ENCODE measurements at places on chromosomes 3 and 15.

GRCh38 chr3:25474052-25474451, 46.0 kb downstream of the RARB start:
- no peaks in the 10 kb centered on the region for H3K27me3 ChIP-seq
- H3K4me3 ChIP-seq = no peak overlapping the region
- H3K36me3 ChIP-seq = no peaks in the 10 kb centered on the region
- peaks cover 16% of the 10 kb centered on the region for H3K4me1 ChIP-seq
- DNase-seq = peak; percentile 44

DNA sequence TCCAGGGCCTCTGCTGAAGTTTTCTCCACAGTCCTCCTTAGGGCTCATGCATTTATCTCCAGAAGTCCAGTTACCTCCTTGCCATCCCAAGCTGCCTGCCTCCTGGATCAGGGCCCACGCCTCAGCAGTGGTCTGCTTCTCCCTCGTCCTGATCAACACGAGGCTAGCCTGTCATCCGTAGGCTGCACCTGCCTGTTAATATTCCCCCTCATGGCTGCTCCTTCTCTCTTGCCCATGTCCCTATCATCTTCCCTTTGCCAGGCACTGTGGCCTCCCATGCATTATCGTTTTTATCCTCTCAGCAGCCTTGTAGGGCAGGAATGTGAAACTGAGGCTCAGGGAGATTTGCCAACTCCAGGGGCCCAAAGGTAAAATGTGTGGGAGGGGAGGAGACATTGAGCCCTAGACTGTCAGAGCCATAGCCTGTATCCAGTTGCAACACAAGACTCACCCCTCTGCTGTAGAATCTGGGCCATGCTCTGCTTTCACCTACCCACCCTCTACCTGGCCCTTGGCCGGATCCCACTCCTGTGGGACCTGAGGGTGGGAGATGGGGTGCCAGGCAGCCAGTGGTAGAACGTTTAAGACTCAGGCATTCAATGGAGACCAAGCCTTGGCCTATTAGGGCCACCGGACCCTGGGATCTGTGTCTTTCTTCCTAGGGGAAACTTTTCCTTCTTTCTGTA, 4.6 kb downstream of the GRM2 start:
- H3K27ac ChIP-seq = no peak overlapping the region
- no peak for DNase-seq
- peaks cover 3% of the 10 kb centered on the region for H3K4me1 ChIP-seq
- no peaks in the 10 kb centered on the region for H3K36me3 ChIP-seq
- H3K27me3 ChIP-seq = peaks cover 10% of the 10 kb centered on the region
- H3K4me3 ChIP-seq = no peak overlapping the region

- no peak for DNase-seq
- no peak overlapping the region for H3K4me3 ChIP-seq
- H3K27me3 ChIP-seq = no peaks in the 10 kb centered on the region
- H3K36me3 ChIP-seq = no peaks in the 10 kb centered on the region
- no peak overlapping the region for H3K27ac ChIP-seq
- peaks cover 10% of the 10 kb centered on the region for H3K4me1 ChIP-seq
Observed at GRCh38 chr3:63344661-63345060, 66.6 kb downstream of the SYNPR start.

DNA sequence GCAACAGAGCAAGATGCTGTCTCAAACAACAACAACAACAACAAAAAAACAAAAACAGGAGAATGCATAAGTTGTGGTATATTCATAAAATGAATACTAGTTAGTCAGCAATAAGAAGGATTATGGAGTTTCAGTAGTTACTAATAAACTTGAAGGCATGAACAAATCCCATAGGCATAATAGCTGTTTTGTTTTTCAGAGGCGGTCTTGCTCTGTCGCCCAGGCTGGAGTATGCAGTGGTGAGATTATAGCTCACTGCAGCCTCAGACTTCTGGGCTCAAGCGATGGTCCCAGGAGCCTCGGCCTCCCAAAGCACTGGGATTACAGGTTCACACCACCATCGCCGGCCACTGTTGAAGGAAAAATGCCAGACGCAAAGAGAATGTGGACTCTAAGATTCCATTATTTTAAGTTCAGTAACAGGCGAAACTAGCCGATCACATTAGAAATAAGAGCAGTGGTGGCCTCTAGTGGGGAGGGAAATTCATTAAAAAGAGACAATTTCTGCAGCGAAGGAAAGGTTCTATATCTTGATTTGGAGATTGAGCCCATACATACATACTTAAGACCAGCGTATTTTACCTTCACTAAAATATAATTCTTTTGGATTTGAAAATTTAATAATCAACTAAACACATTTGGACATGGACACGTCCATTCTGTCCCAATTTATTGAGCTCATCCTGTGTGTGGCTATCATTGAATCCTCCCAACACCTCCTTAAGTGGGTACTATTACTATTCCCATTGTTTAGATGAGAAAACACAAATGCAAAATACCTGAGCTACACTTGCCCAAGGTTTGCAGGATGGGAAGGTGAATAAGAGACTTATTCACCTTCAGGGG, 27.4 kb upstream of the HDAC11 start:
- H3K27me3 ChIP-seq = no peaks in the 10 kb centered on the region
- no peaks in the 10 kb centered on the region for H3K36me3 ChIP-seq

DNA sequence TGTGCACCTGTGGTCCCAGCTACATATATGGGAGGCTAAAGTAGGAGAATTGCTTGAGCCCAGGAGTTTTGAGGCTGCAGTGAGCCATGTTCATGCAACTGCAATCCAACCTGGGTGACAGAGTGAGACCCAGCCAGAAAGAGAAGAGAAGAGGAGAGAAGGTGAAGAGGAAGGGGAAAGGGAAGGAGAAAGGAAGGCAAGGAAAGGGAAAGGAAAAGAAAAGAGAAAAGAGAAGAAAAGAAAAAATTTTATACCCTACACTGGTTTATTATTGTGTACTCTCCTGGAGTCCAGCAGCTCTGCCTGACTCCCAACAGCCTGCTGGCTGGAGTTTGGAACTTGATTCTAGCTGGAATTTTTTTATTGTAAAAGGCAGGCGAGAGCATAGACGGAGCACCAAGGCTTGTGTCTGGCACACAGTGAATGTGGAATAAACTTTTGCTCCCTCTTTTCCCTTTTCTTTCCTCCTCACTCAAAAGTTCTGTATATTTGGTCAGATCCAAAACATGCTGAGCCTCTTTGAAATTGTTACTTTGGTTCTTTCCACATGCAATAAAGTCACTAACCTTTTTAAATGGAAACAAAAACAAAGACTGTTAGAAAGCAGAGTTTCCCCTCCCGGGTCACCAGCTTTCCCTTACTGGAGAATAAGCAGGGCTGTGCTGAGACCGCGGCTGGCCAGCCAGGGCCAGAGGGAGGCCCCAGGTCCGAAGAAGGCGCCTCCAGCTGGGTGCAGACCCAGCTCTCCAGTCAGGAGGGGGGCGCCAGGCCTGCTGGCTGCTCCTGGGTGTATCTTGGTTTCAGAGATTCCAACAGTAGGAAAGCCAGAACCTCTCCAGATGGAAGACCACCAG, 9.9 kb downstream of the THSD4 start:
- DNase-seq = peak; percentile 31
- H3K36me3 ChIP-seq = no peaks in the 10 kb centered on the region
- no peak overlapping the region for H3K27ac ChIP-seq
- no peaks in the 10 kb centered on the region for H3K27me3 ChIP-seq
- H3K4me1 ChIP-seq = peaks cover 13% of the 10 kb centered on the region

GRCh38 chr3:24500806-24501205, 6.2 kb upstream of the THRB start:
- no peaks in the 10 kb centered on the region for H3K4me1 ChIP-seq
- H3K4me3 ChIP-seq = no peak overlapping the region
- H3K27ac ChIP-seq = no peak overlapping the region
- no peaks in the 10 kb centered on the region for H3K36me3 ChIP-seq
- H3K27me3 ChIP-seq = no peaks in the 10 kb centered on the region

DNA sequence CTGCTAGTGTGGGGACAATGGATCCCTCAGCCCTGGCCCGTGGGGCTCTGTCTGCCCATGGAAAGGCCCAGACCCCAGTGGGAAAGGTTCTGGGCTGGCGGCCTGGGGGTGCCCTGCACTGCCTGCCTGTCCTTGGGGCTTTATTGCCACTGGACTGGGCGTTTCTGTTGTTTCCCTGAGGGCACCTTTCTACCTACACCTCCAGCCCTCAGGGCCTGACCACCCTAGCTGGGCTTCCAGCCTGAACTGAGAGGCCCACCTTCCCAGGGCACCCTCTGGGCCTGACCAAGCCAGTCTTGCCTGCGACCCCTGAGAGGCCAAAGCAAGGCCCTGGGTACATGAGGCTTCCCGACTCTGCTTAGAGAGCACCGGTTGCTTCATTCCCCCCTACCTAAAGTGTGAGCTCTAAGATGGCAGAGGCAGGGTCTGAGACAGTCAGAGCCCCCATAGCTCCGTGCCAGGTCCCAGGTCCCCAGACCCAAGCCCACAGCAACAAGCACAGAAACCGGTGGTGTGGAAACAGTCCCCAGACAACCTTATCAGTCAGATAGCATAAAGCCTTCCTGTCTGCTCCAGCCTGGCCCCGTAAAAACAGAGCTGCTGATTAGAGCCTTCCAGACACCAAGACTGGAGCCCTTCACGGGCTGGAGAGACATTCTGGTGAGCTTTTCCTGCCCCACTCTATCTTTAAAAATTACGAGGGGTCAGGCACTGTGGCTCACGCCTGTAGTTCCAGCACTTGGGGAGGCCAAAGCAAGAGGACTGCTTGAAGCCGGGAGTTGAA, 102.8 kb downstream of the CHSY1 start:
- no peaks in the 10 kb centered on the region for H3K27me3 ChIP-seq
- no peaks in the 10 kb centered on the region for H3K36me3 ChIP-seq
- H3K4me1 ChIP-seq = peaks cover 4% of the 10 kb centered on the region
- no peak overlapping the region for H3K27ac ChIP-seq
- H3K4me3 ChIP-seq = no peak overlapping the region
- DNase-seq = peak; percentile 73

DNA sequence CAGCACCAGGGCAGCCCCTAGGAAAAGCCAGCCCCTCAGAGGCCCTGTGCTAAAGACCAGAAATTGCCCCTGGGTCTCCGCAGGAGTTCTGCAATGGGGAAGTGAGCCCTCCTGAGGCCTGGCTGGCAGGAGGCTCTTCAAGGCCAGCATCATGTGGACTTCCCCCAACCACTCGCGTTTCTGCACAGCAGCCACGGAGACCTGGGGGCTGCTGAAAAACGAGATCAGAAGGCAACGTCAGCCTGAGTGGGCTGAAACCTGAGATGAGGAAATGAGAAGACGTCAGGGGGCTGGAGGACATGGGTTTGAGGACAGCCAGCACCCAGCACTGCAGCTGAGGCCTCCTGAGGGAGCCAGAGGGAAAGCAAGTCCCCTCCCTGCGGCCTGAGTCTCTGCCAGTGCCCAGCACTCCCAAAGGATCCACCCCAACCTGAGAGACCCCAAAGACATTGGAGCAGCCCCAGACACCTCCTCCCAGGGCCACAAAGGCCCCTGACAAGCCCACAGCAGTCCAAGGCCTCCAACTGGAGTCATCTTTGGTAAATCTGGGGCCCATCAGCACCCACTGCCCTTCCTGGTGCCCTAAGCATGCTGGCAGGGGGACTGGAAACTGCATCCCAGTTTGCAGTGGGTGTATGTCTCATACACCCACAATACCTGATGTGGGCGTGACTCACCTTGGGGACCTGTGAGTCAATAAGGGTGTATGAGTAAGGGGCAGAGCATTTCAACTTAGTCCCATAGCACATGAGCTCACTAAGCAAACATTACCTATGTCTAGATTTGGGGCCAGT, 29.2 kb upstream of the CYP11A1 start:
- no peak for DNase-seq
- H3K36me3 ChIP-seq = no peaks in the 10 kb centered on the region
- H3K4me1 ChIP-seq = peaks cover 3% of the 10 kb centered on the region
- H3K4me3 ChIP-seq = no peak overlapping the region
- no peak overlapping the region for H3K27ac ChIP-seq

Data from endothelial cell of umbilical vein (primary cell).